HFFc6 (cell line): ENCODE measurements at places on chromosomes 2 and 18.

- no peak for DNase-seq
These were observed 512.7 kb downstream of the IRS1 start for GRCh38 chr2:226286916-226287315.

DNA sequence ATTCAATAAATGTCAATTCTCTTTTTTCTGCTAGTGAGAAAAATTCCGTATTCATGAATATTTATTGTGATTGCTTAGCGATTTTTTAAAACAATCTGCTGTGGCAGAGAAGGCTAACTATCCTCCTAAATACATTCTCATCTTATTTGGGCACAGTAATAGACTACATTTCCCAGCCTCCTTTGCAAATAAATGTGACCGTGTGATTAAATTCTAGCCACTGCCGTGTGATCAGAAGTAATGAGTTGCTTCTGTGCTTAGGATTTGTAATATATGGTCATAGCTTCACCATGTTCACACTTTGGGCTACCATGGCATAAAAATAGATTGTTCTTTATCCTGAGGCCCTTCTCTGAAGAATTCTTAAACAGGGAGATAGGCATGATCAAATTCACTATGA, 179.6 kb downstream of the FAM124B start:
- DNase-seq = peak; percentile 37

DNA sequence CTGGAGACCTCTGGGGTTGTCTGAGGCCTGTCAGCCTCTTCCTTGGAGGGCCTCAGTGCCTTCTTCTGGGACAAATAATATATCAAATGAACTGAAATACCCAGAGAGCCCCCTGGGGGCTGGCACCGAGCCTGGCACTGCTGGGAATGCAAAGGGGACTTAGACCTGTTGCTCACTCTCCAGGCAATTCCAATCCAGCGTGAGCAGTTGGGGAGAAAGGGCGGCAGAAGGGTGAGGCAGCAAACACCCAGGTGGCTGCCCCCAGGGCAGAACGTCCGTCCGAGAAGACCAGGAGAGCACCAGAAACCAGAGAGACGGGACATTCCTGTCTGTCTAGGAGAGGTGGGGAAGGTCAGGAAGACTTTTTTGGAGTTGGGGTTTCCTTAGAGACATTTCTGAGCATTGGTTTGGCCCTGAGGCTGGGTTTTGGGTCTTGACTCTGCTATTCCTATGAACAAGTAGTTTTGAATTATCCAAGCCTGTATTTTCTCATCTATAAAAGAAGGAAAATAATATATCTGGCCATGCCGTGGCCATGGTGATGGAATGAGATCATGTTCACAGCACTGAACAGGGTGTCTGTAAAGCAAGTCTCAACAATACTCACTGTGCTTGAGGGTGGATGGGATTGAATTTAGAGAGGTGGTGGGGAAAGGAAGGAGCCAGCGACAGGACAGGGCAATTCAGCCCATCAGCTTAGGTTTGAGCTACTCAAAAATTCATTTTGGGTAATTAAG, 44.3 kb upstream of the ZBTB7C start:
- DNase-seq = no peak

GRCh38 chr2:190533968-190534309, 583 bp downstream of the NEMP2 start:
- no peak for DNase-seq

DNA sequence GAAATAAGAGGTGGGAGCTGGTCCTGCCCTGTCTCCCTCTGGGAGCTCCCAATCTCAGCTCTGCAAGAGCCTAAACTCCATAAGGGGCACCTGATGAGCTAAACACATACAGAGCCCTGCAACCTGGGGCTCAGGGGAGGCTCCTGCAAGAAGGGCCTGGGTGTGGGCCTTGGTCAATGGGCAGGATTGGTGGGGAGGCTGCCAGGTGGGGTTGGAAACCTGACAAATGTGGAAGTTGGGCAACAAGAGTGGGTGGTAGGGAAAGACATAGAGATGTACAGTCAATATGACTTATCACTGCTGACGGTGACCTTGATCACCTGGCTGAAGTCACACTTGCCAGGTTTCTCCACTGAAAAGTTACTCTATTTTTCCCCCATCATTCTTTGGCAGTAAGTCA, 209.9 kb downstream of the TTC32 start:
- no peak for DNase-seq

- DNase-seq = no peak
These were observed 43.8 kb downstream of the LPIN1 start for GRCh38 chr2:11790228-11790627.

- no peak for DNase-seq
These were observed 45.4 kb upstream of the CTDP1 start for GRCh38 chr18:79634186-79634585.

DNA sequence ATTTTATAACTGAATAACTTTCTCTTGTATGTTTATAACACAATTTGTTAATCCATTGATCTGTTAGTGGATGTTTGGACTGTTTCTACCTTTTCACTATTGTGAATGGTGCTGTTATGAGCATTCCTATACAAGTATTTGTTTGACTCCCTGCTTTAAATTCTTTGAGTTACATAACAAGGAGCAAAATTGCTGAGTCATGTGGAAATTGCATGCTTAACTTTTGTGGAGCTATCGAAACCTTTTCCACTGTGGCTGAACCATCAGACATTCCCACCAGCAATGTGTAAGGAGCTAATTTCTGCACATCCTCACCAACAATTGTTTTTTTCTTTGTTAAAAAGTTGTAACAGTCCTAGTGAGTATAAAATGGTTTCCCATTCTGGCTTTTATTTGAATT, 415.5 kb downstream of the CBLN2 start:
- DNase-seq = no peak

- DNase-seq = no peak
These were observed 417.0 kb downstream of the ZNF521 start for GRCh38 chr18:24935008-24935407.

DNA sequence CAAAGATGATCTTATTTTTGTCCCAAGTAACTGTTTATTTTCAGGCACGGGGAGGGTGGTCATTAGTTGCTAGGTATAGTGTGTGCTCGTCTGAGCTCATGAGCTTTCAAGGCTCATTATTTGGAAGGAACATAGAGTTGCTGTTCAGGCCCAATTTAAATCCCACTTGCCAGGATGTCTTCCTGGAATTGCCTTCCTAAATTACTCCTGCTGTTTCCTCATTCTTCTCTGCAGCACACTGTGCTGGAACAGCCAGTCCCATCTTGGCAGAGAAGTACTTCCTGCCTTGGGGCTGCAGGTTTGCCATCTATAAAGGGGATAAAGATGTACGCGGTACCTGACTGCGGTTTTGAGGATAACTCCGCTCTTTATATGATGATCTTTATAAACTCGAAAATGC, 37.3 kb downstream of the GREB1 start:
- no peak for DNase-seq

GRCh38 chr2:172574965-172575364, 19.1 kb downstream of the PDK1 start:
- no peak for DNase-seq
